ENCODE measurements at places on chromosomes 13 and 19. TPM values are rescaled to one million over a fixed set of nuclear protein-coding genes. Genes with fewer than 3 reads are reported as not detected.
A peak's percentile ranks its signal among the peaks of the same experiment; 100 is the strongest.

- no peak overlapping the region for H3K4me3 ChIP-seq
- H3K27me3 ChIP-seq, result no peaks in the 10 kb centered on the region
- no peaks in the 10 kb centered on the region for H3K36me3 ChIP-seq
- no peak for DNase-seq
- H3K27ac ChIP-seq, result no peak overlapping the region
Observed at GRCh38 chr19:15926484-15926883, 7.8 kb downstream of the CYP4F11 start.

DNA sequence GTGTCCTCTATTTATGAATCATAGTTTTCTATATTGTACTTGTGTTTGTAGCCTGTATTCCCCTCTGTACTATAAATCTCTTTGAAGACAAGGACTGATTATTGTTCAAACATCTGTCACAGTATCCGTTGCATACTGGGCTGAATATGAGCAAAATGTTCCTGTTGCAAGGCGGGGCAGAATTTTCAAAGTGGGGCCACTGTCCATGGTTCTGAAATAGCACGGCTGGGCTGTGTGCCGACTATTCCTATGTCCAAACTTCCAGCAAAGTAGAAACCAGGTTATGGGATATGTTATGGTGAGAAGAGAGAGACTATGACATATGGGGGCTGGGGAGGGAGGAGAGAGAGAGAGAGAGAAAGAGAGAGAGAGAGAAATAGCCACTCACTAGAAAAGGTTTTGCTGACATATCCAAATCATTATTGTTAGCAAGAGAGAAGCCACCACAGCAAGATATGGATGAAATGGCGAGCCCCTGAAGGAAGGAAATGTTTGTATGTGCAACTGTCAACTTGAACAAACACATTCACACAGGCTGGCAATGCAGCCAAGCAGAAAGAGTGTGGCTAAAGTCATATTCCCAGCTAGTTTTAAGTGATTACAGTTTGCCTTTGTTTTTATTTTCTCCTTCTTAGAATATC lies 107.0 kb upstream of the GPR12 start:
- no peaks in the 10 kb centered on the region for H3K4me1 ChIP-seq
- no peaks in the 10 kb centered on the region for H3K36me3 ChIP-seq
- peaks cover 35% of the 10 kb centered on the region for H3K27me3 ChIP-seq
- DNase-seq, result peak; percentile 53
- no peak overlapping the region for H3K27ac ChIP-seq

DNA sequence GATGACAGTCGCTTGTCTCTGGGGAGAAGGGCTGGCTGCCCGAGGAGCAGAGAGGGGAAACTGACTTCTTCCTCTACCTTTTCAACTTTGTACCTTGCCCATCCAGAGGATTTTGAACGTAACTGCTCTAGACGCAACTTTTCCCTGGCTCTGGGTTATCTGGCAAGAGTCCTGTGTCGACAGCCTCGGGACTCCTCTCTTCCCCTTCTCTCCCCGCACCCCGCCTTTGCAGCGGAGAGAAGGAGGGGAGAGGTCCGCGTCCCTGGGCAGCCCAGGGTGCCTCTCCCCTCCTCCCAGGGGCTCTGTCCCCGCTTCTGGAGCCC lies 574 bp downstream of the SH3GL1 start:
- H3K27ac ChIP-seq, result peak overlapping the region; percentile 99
- H3K36me3 ChIP-seq, result no peaks in the 10 kb centered on the region
- peaks cover 13% of the 10 kb centered on the region for H3K4me1 ChIP-seq
- no peaks in the 10 kb centered on the region for H3K27me3 ChIP-seq
- peak overlapping the region; percentile 94 for H3K4me3 ChIP-seq
- peak; percentile 67 for DNase-seq

- no peak overlapping the region for H3K4me3 ChIP-seq
- no peak for DNase-seq
- H3K27ac ChIP-seq, result no peak overlapping the region
- no peaks in the 10 kb centered on the region for H3K27me3 ChIP-seq
- no peaks in the 10 kb centered on the region for H3K36me3 ChIP-seq
Observed at GRCh38 chr13:76953968-76954367, 5.7 kb downstream of the ACOD1 start.

- no peak overlapping the region for H3K27ac ChIP-seq
- H3K4me1 ChIP-seq, result no peaks in the 10 kb centered on the region
- no peaks in the 10 kb centered on the region for H3K27me3 ChIP-seq
- H3K4me3 ChIP-seq, result no peak overlapping the region
- peak; percentile 72 for DNase-seq
- H3K36me3 ChIP-seq, result no peaks in the 10 kb centered on the region
Observed at GRCh38 chr13:72565893-72566292, 161.5 kb downstream of the MZT1 start.

PLIN4 gene
- polyA plus RNA-seq, result 0.27 TPM

RFPL4AL1 gene
- not detected for polyA plus RNA-seq

Data from hepatocyte (in vitro differentiated cells).